ENCODE measurements at places on chromosomes 7 and 10.

- DNase-seq, result no peak
Measured at GRCh38 chr7:95986178-95986764, 213.9 kb downstream of the DYNC1I1 start.

DNA sequence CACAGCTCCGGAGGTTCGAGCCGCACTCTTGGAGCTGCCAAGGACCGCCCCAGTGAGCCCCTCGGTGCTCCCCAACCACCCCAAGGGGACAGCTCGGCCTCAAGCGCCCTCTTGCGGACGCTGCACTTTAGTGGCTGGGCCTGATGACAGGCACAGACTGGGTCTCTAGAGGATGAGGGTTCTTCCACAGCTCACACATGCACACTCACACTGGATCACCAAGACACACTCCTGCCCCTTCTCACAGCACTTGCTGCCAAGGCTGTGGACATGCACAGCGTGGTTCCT is 2.1 kb downstream of the RET start:
- no peak for DNase-seq

GRCh38 chr10:110218632-110219031 is 11.2 kb downstream of the MXI1 start:
- peak; percentile 28 for DNase-seq

DNA sequence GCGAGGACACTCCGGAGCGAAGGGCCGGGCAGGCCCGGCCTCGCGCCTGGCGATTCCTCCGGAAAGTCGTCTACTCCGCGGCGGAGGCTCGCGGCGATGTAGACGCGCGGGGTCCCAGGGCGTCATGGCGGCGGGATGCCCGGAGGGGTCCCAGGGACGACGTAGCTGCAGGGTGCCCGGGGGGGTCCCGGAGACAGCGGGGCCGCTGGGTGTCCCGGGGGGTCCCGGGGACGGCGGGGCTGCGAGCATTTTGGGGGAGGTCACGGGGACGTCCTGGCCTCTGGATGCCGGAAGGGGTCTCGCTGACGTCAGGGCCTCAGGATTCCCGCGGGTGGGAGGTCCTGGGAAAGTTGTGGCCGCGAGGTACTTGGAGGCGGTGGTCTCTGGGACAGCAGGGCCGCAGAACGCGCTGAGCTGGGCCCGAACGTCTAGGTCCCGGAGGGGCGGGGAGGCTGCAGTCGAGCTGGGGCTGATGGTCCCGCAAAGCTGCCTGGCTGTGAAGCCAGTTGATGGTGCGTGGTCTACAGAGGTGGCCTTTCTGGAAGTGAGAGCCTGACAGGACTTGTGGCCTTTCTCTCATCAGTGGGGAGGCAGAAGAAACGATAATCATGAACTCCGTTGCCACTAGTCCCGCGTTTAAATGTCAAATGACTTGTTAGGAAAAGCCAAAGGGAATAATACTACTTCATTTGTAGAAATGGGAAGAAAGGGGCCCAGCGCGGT is 637 bp downstream of the HSPA14 start:
- peak; percentile 37 for DNase-seq

- DNase-seq, result peak; percentile 29
Measured at GRCh38 chr7:36440880-36441279, 51.2 kb downstream of the ANLN start.

DNA sequence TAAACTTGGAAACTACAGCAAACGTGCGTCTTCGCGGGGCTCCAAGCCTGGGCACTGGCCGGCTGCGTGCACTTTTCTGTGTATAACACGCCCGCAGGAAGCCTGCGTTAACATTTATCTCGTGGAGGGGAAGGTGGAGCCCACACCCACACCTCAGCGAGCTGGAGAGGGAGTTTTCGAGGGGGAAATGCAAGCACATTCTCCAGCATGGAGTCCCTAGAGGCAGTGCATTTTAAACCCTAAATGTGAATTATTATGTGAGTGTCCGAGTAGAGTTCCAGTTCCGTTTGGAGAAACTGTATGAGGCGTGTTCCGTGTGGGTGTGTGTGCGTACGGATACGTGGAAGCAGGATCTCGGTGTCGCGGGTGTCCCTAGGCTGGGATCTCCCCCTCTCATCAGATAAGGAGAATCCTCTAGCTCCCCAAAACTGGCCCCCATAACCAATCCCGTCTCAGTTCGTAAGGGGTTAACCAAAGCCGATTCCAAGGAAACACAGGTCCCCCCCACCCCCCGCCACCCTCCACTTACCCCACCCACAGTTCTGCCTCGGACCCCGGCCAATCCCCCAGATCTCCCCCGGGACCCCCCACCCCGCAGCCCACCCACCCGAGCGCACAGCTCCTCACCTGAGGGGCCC is 403 bp downstream of the CDK6 start:
- peak; percentile 40 for DNase-seq

DNA sequence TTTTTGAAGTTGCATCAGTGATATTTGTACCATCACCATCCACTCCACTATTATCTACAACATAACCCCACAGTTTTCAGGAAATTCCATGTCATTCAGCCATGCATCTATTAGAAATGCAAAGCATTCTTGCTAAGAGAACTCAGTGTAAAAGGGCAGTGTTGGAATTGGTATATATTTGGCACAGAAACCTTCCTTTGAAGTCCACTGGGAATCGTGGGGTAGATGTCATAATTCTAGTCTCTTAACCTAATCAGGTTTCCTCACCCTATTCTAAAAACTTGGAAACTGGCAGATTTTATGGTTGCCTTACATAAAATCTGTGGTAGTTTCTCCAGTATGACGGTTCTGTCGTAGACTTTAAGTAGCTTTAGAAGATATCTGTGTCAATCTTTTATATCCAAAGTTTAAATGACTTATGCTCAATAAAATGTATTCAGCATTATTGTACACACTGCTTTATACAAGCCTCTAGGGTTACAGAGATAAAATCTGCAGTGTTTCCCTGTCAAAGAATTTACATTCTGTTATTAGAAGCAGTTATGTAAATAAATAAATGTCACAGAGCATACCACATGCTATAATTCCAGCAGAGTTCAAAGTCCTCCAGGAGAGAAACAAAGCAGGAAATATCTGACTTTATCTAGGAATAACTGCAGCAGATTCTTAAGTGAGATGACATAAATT is 704.4 kb upstream of the CELF2 start:
- no peak for DNase-seq

GRCh38 chr10:117740691-117741222 is 198.2 kb downstream of the EMX2 start:
- no peak for DNase-seq

GRCh38 chr7:143383642-143383957 is 2.5 kb downstream of the ZYX start:
- DNase-seq, result no peak

GRCh38 chr10:110448682-110449418 is 48.9 kb upstream of the DUSP5 start:
- no peak for DNase-seq

GRCh38 chr7:150325110-150325611 is 1.8 kb upstream of the ACTR3C start:
- DNase-seq, result no peak

DNA sequence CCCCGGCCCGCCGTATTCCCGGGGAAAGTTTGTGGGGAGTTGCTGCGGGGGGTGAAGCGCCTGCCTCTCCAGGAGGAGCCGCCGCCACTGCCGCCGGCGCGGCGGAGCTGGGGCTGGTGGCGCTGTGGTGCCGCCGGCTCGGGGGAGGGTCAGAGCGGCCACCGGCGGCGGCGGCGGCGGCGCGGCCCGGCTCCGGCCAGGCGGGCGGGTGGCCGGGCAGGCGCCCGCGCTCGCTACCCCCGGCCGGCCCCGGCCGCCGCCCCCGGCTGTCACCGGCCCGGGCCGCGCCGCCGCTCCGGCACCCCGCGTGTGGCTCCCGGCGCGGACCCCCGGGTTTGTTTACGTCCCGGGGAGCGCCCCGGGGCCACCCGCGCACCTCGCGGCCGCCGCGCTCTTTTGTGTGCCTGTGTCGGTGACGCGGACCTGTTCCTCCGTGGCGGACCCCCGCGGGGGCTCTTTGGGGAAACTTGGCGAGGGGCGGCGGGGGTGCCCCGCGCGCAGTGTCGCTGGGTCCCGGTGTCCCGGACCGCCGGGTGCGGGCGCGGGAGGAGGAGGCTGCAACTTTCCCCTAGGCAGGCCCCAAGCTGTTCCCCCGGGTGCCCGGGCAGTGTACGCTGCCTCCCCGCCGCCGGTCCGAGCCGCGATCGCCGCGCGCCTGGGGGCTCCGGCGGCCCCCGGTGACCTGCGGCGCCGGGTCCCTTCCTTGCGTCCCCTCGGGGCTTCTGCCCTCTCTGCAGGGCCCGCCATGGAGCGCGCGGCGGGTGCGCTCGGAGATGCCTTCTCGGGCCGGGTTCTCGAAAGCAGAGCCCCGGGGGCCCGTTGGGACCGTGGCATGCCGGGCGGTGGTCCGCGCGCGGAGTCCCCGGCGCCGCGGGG is 593 bp upstream of the CUX1 start:
- peak; percentile 57 for DNase-seq

DNA sequence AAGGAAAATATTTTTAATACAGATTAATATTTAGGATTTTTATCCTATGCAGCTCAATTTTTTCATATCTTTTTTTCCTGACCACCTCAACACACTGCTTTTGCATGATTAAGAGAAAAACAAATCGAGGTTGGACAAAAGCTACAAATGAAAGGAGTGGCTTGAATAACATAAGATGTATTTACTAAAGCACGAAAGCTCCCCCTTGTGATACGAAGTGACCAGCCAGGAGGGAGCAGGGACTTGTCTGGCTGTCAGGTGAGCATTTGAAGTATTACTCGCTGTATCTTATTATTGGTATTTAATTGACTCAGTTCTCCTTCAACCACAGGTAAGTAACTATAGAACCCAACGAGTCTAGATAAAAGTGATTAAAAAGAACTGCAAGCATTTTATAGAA is 265.2 kb upstream of the PHF14 start:
- DNase-seq, result peak; percentile 53

DNA sequence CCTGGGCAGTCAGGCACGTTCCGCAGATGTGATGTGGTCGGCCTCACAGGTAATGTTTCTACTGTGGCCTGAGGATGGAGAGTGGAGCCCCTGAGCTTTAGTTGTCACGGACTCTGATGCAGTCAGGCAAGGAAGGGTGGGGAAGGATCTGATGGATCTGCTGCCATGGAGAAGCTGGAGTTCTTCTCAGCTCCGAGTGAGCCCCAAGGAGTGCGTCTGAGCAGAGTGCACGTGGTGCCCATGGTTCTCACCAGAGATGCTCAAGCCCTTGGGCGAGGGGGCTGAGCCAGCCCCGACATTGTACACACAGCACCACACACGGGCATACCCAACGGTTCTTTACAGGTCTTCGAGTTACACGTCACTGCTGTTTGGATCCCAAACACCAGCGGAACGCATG is 192.5 kb downstream of the EBF3 start:
- no peak for DNase-seq

- peak; percentile 75 for DNase-seq
Measured at GRCh38 chr10:113704637-113705343, 25.1 kb downstream of the CASP7 start.
